ENCODE measurements at places on chromosomes 3 and 15. TPM values are rescaled to one million over a fixed set of nuclear protein-coding genes. Genes with fewer than 3 reads are reported as not detected.
A peak's percentile ranks its signal among the peaks of the same experiment; 100 is the strongest.

The GPR27 gene
- total RNA-seq, result 0.07 TPM

GRCh38 chr3:48215876-48216275, 7.4 kb upstream of the CAMP start:
- no peak for DNase-seq

The TLR9 gene
- total RNA-seq, result not detected

- DNase-seq, result no peak
These were observed 167.1 kb downstream of the NFKBIZ start for GRCh38 chr3:102016417-102016816.

GRCh38 chr15:76625267-76625666, 279.9 kb downstream of the SCAPER start:
- no peak for DNase-seq

- DNase-seq, result no peak
These were observed 26.5 kb upstream of the TIMP4 start for GRCh38 chr3:12185172-12185710.

The KY gene
- not detected for total RNA-seq

GRCh38 chr15:51128701-51129100, 34.0 kb upstream of the TNFAIP8L3 start:
- DNase-seq, result no peak

GRCh38 chr15:93111451-93111850, 22.4 kb upstream of the RGMA start:
- DNase-seq, result peak; percentile 43

GRCh38 chr3:184242297-184242685, 6.5 kb downstream of the ALG3 start:
- no peak for DNase-seq

DNA sequence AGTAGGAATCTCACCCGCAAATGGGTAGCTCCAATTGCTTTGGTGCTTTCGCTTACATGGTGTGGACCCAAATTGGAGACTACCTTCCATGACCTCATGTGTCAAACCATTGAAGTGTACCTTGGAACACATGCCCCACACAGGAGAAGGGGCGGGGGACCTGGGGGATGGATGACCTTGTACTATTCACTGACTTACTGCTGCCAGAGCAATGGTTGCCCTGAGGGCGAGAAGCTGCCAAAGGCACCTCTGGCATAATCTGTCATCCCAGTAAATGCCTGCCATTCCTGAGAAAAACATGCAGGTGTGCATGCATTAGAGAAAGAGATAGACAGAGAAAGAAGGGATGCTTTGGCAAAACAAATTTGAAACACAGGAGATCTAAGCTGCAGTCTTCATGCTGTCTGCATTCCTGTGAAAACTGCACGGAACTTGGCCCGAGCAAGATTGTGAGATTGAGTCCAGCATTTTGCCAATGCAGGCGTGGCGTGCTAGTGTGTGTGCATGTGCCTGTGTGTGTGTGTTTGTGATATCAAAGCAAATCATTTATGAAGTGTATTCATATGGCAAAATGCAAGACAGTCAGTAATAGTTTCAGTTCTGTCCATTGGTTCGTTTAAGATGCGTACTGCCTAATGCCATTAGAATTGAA, 219.5 kb upstream of the MDFIC2 start:
- DNase-seq, result no peak

The ISLR gene
- total RNA-seq, result not detected

GRCh38 chr3:158916111-158916510, 114.3 kb downstream of the MFSD1 start:
- no peak for DNase-seq

GRCh38 chr3:132283916-132284405, 33.2 kb upstream of the ACP3 start:
- no peak for DNase-seq

DNA sequence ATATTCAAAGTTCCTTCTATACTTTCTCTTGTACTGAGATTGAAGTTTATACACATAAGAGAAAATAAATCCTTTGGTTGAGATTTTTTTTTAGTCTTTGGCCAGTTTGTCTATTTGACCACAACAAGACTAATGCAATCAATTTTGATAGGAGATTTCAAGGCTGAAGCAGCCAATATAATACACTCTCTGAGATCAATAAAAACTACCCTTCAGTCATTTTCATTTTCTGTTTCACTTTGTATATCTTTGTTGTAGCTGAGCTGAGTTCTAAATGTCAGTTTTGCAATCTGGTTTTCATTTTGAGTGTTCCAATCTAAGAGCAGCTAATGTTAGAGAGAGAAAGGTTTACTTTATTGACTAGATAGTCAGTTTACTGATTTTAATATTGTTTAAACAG, 623.8 kb upstream of the ROBO1 start:
- DNase-seq, result no peak

The ZNF385D gene
- 2.9 TPM for total RNA-seq

- no peak for DNase-seq
These were observed 69.0 kb upstream of the THBS1 start for GRCh38 chr15:39511916-39512260.

The GHRL gene
- total RNA-seq, result not detected

The LTK gene
- 0.29 TPM for total RNA-seq

The HRG gene
- not detected for total RNA-seq

- peak; percentile 76 for DNase-seq
These were observed 326.0 kb upstream of the SGO1 start for GRCh38 chr3:20511863-20512505.

- DNase-seq, result peak; percentile 84
These were observed 22.5 kb downstream of the GLB1 start for GRCh38 chr3:33074217-33075067.

- peak; percentile 24 for DNase-seq
These were observed 265.2 kb upstream of the TLE3 start for GRCh38 chr15:70362886-70363285.

GRCh38 chr15:64749167-64749566, 26.2 kb downstream of the RBPMS2 start:
- peak; percentile 69 for DNase-seq

All from PC-3 (cell line).